ENCODE measurements at places on chromosomes 6 and 20.
A peak's percentile ranks its signal among the peaks of the same experiment; 100 is the strongest.

DNA sequence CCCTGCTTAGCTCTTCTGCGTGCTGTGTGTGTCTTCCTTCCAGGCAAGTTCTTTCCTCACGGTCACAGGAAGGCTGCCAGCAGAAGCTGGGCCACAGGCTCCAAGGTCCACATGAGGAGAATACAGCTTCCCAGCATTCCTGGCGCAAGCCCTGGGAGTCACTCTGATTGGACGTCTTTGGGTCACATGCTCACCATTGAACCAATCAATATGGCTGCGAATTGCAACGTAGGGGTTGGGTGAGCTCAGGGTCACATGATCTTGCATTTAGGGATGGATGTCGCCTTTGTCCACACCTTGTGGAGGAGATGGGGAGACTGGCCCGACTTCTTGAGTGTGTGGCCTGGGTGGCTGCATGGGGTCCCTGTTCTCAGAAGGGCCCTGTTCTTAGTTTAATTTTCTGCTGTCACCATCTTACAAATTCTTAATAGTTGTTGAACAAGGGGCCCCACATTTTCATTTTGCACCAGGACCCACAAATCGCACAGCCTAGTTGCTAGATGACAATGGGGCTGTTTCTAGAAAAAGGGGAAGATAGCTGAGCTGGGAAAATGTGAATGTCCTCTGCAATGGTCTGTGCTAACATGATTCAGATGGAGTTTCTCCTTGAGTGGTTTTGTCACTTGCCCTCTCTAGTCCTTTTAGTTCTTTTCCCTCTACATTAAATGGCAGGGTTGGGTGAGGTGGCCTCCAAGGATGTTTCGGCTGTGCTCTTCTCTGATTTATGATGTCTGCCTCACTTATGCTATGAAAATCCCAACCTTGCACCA is 149.6 kb downstream of the CDH26 start:
- no peak for DNase-seq

GRCh38 chr6:15441215-15441868 is 195.5 kb downstream of the JARID2 start:
- peak; percentile 60 for DNase-seq

GRCh38 chr6:156934069-156934460 is 156.9 kb downstream of the ARID1B start:
- no peak for DNase-seq

DNA sequence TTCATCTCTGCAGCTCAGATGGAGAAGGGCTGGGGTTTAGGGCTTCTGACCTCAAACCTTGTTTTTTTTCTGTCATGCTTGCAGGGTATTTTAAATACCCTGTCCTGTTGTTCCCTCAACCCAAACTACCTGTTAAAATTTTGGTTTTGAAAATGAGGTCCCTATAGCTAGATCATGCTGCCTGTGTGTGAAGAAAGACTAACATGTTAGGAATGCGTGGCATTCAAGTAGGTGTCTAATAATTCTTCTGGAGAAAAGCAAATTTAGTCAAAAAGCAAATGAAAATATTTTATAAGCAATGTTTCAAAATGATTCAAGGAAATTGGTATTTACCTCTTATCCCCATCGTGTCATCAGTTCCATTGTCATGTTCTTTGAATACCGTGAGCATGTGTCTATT is 77.2 kb upstream of the C20orf144 start:
- DNase-seq, result no peak

- no peak for DNase-seq
Observed at GRCh38 chr6:130369831-130370230, 4.0 kb downstream of the TMEM200A start.

DNA sequence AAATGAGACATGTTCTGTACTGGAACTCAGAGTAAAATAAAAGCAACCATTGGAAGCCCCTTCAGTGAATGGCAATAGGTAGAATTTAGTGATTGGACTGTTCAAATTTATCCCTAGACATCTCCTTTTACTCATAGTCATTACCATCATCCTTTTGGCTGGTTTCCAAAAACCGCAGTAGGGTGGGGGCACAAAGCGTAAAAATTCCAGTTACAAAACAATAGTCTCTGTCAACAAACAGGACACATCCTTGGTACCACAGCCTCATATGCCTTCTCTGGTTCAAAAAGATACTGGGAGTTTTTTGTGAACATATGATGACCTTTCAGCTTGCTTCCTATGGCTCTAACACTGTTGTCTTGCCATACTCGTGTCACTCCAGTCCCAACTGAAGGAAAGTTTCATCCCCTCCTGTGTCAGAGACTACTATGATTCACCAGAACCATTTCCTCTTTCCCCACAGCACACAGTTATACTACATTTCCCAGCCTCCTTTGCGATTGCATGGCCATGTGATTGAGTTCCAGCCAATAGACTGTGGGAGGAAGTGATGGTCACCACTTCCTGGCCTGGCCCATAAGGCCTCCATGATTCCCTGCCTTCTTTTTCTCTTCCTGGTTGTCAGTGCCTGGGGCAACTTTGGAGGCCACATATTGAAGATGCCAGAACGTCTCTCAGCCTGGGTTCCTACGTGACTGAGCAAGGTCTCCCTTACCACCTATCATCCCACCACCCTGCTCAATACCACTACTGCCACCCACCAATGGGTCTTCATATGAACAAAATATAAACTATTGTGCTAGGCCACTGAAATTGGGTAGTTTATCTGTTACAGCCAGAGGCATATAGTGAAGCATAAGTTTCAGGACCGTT is 162.4 kb downstream of the ID4 start:
- DNase-seq, result no peak

DNA sequence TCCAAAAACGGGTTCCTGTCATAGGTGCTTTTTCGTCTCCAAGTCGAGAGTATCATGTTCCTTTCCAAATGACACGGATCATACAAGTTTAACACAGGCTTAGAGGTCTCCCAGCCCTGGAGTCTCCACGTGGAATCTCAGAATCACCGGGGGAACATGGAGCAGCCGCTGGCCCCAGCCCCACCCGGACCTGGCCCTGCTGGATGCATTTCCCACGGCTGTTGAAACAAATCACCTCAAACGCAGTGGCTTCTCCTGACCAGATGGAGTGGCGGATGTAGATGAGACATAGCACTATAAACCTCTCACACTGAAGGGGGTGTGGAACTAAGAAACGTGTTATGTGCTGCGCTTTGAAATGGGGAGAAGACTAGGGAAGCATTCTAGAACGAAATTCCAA is 70.0 kb upstream of the FRMD1 start:
- DNase-seq, result no peak

- DNase-seq, result no peak
Observed at GRCh38 chr20:59498291-59498690, 106.0 kb upstream of the PHACTR3 start.

DNA sequence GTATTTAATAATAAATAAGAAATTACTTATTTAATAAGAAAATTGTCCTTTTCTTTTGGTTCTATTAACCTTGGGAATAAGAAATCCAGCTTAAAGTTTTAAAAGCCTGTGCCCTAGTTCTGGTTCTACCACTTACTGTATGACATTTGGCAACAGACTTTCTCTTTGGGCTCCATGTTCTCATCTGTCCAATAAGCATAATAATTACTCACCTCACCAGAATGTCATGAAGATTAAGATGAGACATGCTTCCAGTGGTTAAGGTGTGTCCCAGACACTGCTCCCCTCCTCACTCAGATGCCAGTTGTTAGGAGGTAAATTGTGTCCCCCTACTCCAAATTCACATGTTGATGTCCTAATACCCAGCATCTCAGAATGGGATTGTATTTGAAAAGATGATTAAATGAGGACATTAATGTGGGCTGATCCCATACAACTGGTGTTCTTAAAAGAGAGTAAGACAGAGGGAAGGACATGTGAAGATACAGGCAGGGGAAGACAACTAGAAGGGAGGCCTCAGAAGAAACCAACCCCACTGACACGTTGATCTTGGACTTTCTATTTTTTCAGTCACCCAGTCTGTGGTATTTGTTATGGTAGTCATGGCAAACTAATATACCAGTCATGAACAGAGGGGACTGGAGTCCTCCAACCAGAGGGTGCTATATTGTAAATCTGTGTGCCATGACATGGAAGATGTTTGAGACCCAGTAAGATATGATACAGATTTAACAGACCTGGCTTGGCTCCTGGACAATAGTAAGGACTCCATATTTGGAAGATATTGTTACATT is 6.4 kb upstream of the MICAL1 start:
- no peak for DNase-seq

DNA sequence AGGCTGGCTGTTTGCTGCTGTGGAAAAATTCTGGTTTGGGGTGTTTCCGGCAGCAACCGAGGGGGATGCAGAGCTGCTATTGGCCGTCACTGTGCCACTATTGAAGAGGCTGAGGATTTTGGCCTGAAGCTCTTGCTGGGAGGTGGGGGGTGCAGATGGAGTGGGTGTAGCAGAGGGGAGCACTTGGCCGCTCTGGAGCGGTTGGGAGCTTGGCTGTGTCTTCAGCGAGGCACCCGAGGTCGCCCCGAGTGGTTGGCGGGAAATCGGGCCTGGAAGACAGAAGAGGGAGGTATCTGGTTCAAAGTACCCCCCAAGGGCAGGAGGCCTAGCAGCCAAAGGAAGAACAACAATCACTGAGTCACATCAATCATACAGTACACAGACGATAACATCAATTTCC is 27.1 kb downstream of the NCOA5 start:
- no peak for DNase-seq

DNA sequence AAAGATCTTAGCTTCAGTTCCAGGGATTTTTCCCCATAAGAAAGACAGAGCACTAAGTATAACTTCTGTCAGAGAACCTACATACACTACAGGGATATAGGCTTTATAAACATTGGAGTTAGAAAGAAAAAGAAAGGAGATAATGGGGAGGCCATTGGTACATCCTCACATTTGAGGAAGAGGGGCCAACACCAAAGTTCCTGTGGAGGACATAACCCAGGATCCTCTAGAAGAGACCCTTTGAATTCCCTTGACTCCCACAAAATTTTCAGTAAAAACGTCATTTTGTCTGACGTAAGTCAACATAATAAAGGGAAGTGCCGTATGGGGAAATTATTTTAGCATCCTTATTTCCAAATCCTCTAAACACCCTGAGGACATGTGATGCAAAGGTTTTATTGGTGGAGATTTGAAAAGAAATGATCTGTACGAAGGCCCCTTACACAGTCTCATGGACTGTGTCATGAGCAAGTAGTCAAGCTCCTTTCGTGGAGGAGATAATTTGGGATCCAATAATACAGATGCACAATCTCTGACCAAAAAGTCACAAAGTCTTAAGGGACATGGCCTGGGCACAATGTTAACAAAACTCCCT is 33.2 kb downstream of the HLA-DRA start:
- no peak for DNase-seq

DNA sequence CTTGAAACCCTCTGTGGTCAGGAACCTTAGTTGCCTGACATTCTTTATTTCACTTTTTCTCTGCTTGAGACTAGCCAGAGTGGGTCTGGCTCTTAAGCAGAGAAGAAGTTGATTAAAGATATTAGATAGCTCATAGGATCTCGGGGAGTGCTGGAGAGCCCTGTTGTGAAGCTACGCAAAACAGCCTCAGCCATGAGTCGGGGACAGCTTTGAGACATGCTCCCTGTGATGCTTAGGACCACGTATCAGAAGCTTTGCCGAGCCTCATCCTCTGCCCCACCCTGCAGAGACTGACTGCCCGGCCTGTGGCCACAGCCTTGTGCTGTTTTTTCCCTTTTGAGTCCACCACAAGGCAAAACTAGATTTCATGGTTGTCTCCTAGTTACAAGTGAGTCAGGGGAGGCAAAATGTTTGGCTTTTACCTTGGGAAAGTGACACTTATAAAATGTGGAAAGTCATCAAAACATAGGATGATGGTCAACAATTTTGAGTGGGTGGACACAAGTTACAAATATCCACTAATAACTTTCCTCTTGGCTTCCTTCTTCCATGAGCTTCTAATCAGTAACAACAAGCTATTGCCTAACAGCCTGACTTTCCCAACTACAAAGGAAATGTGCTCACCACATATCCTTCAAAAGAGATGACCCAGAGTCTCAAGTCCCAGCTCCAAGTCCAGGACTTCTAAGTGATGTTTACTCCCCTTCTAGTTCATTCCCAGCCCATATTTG is 108.4 kb downstream of the JAG1 start:
- no peak for DNase-seq

DNA sequence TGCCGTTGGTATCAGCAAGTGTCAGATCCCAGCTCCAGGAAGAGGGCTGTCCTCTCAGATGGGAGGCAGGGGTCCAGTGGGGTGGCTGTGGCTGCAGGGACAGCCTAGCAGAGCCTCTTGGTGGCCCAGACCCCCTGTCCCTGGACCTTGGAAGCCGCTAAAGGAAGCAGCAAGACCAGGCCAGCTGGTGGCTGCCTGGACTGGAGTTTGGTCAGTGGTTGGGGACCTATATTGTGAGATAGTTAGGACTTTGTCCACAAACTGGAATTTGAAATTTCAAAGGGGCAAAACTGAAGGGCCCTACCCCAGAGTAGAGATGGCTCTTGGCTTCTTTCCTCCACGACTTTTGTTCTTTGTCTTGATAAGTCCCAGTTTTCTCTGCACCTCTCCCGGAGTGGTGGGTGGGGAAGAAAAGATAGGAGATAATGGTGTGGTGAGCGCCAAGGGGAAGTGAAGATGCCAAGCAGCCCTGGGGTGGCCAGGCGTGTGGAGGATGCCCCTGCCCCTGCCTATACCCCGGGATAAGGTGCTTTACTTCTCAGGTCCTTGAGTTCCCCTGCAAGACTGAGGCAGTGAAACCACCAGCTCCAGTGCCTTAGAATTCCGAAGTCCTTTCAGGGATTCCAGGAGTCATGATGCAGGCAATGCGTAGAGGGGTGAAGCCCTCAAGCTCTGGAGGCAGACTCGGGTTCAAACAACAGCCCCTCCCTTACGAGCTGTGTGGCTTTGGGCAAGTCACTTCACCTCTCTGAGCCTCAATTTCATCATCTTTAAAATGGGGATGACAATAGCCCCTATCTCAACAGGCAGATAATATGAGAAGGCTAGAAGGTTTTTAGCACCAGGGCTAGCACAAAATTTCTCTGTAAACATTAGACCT is 40.2 kb downstream of the HNF4A start:
- no peak for DNase-seq

- DNase-seq, result peak; percentile 41
Observed at GRCh38 chr20:56631318-56631989, 2.3 kb downstream of the TFAP2C start.

DNA sequence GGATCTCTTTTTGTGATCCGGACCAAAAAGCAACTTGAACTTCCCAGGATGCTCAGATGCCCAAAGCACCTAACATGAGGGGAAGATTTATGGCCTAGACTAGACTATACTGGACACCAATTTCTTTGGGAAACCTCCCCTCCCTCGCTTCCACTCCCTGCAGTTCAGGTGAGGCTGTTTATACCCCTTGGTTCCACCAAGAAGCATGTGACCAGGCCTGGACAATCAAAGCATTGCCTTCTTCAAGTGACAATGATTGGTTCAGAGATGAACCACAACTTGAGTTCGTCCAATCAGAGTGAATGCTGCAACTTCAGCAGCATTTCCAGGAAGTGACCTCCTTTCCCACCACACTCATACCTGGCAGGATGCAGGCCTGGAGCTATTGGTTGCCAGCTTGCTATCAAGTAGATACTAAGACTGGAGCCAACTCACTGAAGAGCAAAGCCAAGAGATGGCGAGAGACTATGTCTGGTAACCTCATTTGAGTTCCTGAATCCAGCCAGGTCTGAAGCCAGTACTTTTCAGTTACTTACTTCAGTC is 45.6 kb upstream of the SLC9A8 start:
- DNase-seq, result no peak
